ENCODE measurements at places on chromosomes 13 and 19.

DNA sequence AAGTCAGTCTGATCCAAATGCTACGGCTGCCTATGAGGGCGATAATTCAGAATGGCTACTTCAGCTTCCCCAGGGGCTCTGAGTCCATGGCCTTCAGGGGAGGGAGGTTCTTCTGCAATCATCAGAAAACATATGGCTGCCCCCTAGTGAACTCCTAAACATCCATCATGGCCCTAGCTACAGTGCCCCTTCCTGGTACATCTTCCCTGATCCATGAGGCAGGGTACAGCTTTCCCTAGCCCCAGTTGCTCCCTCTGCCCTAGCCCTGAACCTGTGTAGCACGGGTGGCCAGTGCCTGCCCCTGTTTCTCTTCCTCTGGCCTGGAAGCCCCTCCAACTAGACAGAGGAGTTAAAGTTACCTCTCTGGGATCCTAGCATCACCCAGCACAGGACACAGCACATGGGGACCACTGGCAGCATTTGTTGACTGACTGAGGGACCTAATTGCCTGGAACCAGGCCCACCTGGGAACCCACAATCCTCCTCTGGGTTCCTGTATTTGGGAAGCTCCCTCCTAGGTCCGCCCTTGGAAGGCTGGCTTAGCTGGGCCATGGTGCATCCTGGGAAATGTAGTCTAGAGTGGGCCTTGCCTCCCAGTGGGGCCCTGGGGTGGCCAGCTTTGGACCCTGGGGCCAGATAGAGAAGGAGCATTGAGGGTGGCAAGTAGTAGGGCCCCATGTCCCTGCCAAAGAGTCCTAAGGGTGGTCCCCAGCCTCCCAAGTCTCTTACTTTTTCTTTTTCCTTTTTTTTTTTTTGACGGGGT lies 17.7 kb upstream of the SEMA6B start:
- DNase-seq = no peak

DNA sequence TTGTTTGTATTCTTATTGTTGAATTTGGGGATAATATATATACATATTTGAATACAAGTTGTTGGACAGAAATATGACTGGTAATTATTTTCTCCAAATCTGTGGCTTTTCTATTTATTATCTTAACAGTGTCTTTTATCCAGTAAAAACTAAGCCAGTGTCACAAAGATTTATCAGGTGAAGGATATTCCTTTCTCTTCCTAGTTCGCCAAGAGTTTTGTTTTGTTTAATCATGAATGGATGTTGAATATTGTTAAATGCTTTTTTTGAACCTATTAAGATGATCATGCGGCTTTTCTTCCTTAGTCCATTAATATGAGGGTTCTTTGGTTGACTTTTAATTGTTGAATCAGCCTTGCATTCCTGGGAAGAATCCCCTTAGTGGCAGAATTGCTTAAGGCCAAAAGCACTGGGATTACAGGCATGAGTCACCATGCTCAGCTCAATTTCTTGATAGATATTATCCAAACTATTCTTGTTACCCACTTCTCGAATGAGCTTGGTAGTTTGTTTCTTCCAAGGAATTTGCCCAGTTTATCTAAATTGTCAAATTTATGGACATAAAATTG lies 53.3 kb downstream of the TEX26 start:
- no peak for DNase-seq

GRCh38 chr19:40396886-40397567 lies 7.0 kb upstream of the HIPK4 start:
- DNase-seq = no peak

- peak; percentile 34 for DNase-seq
Measured at GRCh38 chr19:45768655-45768983, 433 bp downstream of the SIX5 start.

DNA sequence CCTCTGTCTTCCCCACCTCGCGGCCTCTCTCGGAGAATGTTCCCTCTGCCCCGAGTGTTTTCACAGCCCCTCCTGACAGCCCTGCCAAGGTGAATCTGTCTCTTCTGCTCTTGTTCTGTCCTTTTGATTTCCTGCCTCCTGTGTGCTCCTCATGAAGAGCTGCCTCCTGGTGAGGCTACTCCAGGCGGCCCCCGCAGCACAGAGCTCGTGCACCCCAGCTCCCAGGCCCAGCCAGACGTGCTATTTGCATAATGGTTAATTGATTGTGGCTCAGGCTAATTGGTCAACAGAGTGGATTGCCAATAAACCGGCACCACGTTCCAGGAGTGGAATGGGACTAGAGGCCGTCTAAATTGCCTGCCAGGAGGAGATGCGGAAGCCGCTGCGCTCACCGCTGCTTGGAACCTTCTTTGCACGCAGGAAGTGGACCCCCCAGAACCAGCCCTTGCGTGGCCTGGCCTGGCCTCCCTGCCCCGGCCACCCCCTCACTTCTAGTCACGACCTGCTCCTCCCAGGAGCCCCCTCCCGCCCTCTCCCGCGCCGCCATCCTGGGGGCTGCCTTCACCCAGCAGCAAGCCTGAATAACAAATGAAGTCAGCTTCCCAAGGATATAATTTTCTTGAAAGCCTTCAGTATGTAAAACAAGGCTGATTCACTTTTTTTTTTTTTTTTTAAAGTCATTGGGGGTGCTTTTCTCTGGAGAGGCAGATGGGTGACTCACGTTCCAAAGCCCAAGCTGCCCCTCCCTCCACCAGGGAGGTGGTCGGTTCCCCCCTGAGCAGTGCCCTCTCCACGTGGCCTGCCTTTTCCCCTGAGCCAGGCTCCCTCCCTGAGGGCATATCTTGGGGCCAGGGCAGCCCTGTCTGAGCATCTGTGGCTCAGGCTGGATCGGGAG lies 144.0 kb downstream of the KDM4B start:
- DNase-seq = no peak

- peak; percentile 4 for DNase-seq
Measured at GRCh38 chr19:58033741-58034476, at the start of gene ZSCAN1. Gene ZSCAN1 (plus strand): TSS chr19:58034025. CDS start chr19:58037837, 3,812 bp downstream.

GRCh38 chr19:4115050-4115817 lies 8.7 kb downstream of the MAP2K2 start:
- peak; percentile 70 for DNase-seq

- peak; percentile 57 for DNase-seq
Measured at GRCh38 chr19:10219678-10220077, 11.5 kb downstream of the S1PR2 start.

DNA sequence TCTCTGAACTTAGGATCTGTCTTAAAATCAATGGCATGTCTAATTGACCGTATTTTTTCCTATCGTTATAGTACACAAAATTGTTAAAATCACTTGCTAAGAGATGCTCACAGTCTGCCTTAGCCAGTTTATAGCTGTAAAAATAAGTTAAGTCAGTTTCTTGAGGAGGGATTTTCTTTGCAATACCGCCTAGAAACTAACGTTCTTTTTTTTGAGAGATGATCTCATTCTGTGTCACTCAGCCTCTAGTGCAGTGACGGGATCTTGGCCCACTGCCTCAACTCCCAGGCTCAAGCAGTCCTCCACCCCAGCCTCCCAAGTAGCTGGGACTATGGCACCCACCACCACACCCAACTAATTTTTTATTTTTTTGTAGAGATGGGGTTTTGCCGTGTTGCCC lies 4.4 kb downstream of the CKAP2 start:
- DNase-seq = no peak

DNA sequence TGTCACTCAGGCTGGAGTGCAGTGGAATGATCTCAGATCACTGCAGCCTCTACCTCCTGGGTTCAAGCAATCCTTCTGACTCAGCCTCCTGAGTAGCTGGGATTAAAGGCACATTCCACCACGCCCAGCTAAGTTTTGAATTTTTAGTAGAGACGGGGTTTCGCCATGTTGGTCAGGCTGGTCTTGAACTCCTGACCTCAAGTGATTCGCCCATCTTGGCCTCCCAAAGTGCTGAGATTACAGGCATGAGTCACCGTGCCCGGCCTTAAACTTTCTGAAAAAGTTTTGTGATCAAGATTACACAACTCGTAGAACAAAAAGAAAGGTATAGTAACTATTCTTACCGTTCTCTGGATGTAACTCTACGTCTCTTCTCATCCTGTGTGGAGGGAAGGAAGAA lies 21.2 kb downstream of the DNMT1 start:
- no peak for DNase-seq

DNA sequence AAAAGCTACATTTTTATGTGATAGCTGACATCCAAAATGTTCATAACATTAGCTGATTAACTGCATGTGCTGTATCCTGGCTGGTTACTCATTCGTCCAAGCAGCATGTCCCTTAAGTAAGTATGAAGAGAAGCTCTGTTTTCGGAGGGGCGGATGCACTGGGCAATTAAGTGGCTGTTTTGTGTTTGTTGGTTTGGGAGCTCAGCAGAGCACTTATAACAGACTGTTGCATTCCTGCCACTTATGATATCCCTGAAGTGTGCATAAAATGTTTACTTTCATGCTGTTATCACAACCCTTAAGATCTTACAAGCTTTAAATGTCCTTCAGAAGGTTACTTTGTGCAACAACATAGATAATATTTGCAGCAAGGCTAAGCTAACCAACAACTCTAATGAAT lies 264.1 kb downstream of the NALCN start:
- DNase-seq = no peak

GRCh38 chr13:112141643-112142400 lies 74.9 kb downstream of the SOX1 start:
- DNase-seq = no peak

GRCh38 chr13:92362717-92363116 lies 863.9 kb upstream of the GPC6 start:
- DNase-seq = no peak

GRCh38 chr19:33795370-33796163 lies 1.1 kb upstream of the KCTD15 start:
- peak; percentile 77 for DNase-seq

- DNase-seq = peak; percentile 28
Measured at GRCh38 chr13:48443442-48444208, 30.7 kb upstream of the LPAR6 start.

GRCh38 chr13:109344552-109345157 lies 441.7 kb downstream of the IRS2 start:
- DNase-seq = no peak

DNA sequence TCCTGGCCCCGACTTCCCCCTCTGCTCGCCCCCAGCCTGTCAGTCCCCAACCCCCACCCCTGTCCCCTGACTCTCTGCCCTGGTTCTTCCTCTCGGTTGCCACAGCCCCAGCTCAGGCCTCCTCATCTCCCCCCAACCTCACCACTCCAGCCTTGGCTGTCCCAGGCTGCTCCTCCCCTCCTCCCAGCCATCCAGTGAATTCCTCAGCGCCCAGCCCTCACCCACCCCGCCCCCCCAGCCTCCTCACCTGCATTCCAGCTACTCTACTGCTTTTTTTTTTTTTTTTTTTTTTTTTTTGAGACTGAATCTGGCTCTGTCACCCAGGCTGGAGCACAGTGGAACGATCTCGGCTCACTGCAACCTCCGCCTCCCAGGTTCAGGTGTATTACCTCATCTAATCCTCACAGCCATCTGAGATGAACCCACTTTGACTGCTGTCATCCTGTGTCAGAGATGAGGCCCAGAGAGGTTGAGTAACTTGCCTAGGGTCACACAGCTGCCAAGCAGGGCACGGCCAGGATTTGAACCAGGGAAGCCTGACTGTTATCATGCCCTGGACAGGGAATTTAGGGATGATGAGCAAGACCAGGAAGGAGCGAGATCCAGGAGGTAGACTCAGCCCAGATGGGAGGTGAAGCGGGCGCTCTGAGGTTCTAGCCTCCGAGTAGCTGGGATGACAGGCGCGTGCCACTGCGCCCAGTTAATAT lies 2.6 kb downstream of the SULT2B1 start:
- DNase-seq = no peak

DNA sequence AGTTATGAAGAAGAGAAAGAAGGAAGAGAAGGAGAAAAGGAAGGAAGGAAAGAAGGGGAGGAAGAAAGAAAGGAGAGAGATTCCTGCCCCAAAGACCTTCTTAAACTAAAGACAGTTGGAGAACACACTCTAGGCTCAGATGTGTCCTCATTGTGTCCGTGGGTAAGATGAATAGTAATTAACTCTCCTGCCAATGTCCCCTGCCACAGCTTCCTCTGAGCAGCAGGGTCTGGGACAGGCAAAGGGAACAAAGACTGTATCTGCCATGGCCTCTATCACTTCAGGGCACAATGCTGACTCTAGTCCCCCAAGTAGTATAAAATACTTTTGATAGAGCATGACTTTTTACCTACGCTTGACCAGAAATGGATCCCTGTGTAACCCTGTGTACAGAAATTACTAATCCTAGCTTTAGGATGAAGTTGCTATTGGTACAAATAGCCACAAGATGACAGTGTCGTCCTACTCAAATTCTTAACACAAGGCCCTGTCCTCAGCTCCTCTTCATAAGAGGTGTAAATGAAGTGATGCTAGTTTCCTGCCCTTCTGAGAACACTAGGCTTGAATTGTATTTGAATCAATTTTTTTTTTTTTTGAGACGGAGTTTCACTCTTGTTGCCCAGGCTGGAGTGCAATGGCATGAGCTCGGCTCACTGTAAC lies 186.2 kb upstream of the GPR12 start:
- peak; percentile 61 for DNase-seq

DNA sequence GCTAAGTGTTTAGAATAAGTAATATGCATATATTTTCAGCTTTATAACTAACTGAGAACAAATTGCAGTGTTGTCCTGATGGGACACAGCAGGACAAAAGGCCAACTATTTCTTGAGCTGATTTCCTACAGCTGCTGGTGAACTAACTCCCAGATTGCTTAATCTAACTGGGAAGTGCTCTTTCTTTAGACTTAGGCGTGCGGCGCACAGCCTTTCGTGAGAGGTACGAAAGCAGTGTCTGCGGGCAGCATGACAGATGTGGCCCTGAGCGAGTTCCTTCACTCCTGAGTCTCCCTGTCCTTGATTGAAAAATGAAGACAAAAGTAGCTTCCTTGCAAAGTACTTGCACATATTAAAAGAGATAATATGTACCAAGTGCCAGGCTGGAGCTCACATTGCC lies 47.3 kb upstream of the NPAS1 start:
- no peak for DNase-seq

- DNase-seq = peak; percentile 73
Measured at GRCh38 chr13:110644892-110645521, 29.7 kb downstream of the NAXD start.

GRCh38 chr19:16289594-16289993 lies 35.0 kb upstream of the KLF2 start:
- DNase-seq = no peak

DNA sequence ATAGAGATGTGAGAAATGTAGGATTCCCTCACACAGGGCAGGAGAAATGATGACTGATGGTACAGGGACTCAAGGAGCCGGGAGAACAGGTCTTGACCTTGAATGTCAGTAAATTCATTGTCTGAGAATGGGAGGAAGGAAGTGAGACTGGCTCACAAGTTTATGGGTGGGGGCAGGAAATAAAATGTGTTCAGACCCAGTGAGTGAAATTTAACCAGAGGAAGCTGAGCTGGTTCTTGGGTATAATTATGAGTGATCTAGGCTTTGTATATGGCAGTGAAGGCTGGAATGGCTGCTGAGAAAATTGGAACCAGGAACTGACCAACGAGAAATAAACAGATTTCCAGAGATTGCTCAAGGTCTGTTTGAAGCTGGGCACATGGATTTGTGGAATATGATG lies 6.3 kb upstream of the IGSF23 start:
- DNase-seq = no peak
